ENCODE measurements at places on chromosomes 2 and 18. TPM values are rescaled to one million over a fixed set of nuclear protein-coding genes. Genes with fewer than 3 reads are reported as not detected.

The GKN1 gene
- total RNA-seq = 0.72 TPM

The MYO7B gene
- 0.13 TPM for total RNA-seq

The CHRND gene
- not detected for total RNA-seq

The NEUROD1 gene
- total RNA-seq = not detected

The SELENOI gene
- 20.3 TPM for total RNA-seq

The CAPN14 gene
- 0.05 TPM for total RNA-seq

The ALK gene
- not detected for total RNA-seq

The GPR39 gene
- total RNA-seq = 8.5 TPM

The SLC38A11 gene
- total RNA-seq = not detected

The ST8SIA3 gene
- total RNA-seq = not detected

The DSG4 gene
- total RNA-seq = 0.02 TPM

The ANKRD12 gene
- total RNA-seq = 5.0 TPM

The FBLN7 gene
- 0.86 TPM for total RNA-seq

The ERBB4 gene
- total RNA-seq = not detected

The PLCD4 gene
- 0.31 TPM for total RNA-seq

The ITGB6 gene
- total RNA-seq = 0.89 TPM

The EPAS1 gene
- total RNA-seq = 112 TPM

The FTCDNL1 gene
- 2.2 TPM for total RNA-seq

The SLC40A1 gene
- 3.8 TPM for total RNA-seq

Data from A549 treated with DMSO at 1 μM for 4 hours (cell line).